ENCODE measurements at places on chromosomes 12 and 14. TPM values are rescaled to one million over a fixed set of nuclear protein-coding genes. Genes with fewer than 3 reads are reported as not detected.

The TC2N gene
- total RNA-seq: 0.77 TPM

The CCND2 gene
- not detected for total RNA-seq

The CCDC88C gene
- 5.9 TPM for total RNA-seq

The HOXC11 gene
- total RNA-seq: 0.90 TPM

The KLHDC1 gene
- 0.30 TPM for total RNA-seq
